ENCODE measurements at places on chromosomes 4 and X.

DNA sequence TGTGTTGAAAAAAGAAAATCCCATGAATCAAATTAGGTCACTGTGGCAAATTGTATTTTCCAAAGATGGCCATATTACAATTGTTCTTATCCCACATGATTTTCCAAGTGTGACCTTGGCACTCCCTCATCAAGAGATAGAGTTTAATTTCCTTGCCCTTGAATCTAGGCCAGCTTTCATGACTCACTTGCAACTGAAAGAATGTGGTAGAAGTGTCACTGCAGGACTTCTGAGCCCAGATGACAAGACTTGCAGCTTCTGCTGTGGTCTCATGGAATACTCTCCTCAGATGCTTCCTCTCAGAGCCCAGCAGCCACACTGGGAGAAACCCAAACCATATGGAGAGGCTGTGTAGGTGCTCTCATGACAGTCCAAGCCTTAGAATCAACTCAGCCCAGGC, 139.0 kb downstream of the ADAMTS3 start:
- peak; percentile 8 for DNase-seq

GRCh38 chr4:23374259-23374658, 515.6 kb downstream of the PPARGC1A start:
- DNase-seq: peak; percentile 18

DNA sequence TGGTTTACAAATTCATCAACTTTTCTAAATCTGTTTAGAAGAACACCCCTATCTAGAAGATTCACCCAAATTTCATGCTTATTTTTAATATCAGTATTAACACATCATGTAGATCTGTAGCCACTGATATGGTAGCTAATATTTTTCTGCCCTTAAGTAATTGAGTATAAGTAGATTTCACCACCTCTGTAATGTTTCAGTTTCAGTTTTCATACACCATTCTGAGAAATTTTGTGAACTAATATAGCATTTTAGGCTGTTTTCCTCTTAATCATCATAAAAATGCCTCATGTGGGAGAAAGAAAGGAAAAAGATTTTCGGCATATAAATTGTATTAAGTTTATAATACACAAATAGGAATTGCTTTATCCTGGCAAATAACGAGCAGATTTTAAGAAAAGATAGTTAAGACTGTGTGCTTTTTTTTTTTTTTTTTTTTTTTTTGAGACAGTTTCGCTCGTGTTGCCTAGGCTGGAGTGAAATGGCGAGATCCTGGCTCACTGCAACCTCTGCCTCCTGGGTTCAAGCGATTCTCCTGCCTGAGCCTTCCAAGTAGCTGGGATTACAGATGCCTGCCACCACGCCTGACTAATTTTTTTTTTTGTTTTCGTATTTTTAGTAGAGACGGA, 21.4 kb upstream of the RBPJ start:
- DNase-seq: no peak

DNA sequence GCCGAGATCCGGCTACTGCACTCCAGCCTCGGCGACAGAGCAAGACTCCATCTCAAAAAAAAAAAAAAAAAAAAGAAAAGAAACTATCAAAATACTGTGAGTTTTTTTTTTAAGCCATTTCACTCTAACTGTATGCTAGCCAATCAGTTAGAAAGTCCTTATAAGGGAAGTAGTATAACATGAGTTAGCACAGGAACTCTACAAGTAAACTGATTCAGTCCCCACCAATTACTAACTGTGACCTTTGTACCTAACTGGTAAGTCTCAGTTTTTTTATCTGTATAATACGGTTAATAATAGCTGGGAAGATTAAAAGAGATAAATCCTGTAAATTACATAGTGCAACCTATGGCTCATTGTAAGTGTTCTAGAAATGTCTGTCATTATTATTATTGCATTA, 35.1 kb upstream of the BRS3 start:
- no peak for DNase-seq

DNA sequence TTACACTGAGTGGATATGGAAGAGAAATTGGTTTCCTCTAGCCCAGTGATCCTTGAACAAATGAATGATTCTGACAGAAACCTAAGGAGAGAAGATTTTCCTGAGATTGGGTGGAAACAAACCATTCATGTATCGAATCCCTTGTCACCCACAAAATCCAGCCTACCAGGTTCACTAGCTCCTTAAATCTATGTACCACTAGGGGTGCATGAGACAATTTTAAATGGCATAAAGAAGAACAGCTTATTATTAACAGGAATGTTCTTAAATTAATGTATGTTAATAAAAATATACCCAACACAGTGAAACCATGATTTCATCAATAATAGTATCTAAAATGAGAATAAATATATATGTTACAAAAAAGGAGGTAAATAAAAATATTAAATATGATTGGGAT, 118.4 kb upstream of the LNX1 start:
- DNase-seq: no peak
